ENCODE measurements at places on chromosomes 7 and 10. TPM values are rescaled to one million over a fixed set of nuclear protein-coding genes. Genes with fewer than 3 reads are reported as not detected.
A peak's percentile ranks its signal among the peaks of the same experiment; 100 is the strongest.

DNA sequence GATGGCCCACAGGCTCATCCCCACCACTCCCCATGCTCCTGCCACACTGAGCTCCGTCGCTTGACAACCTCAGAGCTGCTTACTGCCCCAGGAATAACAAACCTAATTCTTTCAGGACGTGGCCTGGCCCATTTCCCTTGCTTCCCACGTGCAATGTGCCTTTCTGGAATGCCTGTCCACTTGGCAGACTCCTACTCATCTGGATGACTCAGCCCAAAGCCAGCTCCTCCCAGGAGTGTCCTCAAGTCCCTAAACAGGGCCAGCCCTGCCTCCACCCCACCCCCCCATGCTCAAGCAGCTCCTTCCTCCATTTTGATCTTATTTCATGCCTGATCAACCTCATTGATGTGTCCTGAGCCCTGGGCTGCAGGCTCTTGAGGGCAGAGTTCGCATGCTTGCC is 164.9 kb upstream of the RNF32 start:
- ATAC-seq: no peak

GRCh38 chr7:4074994-4075393 is 607.1 kb upstream of the FOXK1 start:
- ATAC-seq: no peak

GRCh38 chr7:13414661-13415107 is 574.8 kb downstream of the ETV1 start:
- no peak for ATAC-seq

DNA sequence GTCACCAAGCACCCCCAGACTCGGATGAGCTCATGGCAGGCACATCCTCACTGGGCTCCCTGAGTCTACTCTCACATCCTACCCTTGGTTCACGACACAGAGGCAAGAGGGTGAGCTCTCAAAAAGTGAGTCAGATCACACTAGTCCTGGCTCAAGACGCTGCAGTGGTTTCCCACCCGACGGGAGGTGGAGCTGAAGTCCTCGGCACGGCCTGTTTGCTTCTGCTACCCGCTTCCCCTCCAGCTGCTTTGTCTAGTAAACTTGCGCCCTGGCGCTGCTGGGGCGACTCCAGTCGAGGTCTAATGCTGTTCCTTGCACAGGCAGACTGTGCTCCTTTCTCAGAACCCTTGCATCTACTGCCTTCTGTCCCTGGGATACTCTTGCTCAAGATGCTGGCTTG is 13.5 kb upstream of the SFMBT2 start:
- peak; percentile 88 for ATAC-seq

DNA sequence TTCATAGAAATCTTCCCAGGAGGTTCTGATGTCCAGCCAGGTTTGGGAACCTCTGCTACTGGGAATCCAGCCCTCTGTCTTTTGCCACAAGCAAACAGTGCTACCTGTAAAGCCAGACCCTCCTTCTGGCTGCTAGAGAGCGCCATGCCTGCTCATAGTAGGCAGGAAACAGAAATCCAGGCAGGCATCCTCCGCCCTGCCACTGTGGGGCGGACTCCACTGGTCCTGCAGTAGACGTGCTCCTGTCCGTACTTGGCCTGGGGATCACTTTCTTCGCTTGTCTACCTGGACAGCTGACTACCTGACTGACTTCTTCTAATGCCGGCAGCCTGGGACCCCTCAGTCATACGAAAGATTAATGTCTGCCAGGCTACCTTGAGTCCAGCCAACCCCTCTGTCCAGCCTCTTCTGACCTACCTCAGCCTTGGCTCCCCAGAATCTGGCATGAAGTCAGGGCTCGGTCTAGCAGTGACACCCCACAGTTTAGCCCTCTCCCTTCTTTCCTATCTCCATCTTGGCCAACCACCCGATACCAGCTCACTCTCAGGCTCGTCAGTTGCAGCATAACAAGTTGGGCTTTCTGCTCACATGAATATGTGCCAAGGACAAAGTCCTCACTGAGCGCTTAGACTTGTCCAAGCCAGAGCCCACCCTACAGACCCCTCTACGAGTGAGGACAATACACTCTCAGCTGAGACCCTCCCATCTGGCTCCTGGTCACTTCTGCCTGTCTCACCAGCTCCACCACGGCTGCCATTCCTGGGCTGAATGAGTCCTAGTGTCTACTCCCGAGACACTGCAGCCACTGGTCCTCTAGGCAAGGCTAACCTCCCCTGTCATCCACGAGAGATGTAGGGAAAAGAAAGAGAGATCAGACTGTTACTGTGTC is 43.9 kb upstream of the OPALIN start:
- no peak for ATAC-seq

- no peak for ATAC-seq
Measured at GRCh38 chr7:137402536-137403352, 59.2 kb upstream of the PTN start.

- no peak for ATAC-seq
Measured at GRCh38 chr10:109386101-109386500, 537.2 kb downstream of the XPNPEP1 start.

DNA sequence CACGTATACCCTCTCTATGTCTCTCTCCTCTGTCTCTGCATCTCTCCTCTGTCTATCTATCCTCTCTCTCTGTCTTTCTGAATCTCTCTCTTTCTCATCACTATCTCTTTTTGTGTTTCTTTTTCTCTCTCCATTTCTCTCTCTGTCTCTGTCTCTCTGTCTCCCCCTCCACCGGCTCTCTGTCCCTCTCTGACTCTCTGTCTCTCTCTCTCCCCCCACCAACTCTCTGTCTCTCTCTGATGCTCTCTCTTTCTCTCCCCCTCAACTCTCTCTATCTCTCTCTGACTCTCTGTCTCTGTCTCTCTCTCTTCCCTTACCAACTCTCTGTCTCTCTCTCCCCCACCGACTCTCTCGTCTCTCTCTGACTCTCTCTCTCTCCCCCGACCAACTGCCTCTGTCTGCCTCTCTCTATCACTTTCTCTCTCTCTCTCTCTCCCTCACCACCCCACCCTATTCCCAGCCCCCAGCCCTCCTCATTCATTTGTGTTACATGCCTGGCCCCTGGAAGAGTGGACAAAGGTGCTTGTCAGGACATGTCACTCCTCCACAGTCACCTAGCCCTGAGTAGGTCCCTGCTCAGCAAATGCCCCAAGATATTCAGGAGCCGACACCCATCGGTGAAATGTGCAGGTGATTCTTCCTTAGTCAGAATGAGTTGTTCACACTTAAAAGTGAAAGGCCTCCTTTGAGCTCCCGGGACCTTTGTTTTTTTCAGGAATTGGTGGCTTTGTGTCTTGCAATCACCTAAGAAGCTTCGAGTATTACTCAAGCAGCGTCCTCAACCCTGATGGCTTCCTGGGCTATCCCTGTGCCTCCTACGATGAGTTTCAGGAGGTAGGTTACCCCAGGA is 13.6 kb downstream of the PNLIPRP2 start:
- no peak for ATAC-seq

- no peak for ATAC-seq
Measured at GRCh38 chr7:101084865-101085161, 468 bp upstream of the TRIM56 start.

GRCh38 chr10:124172181-124172916 is 79.0 kb upstream of the CHST15 start:
- no peak for ATAC-seq

GRCh38 chr10:3066317-3067117 is 831 bp upstream of the PFKP start:
- no peak for ATAC-seq

- ATAC-seq: peak; percentile 69
Measured at GRCh38 chr7:43700059-43700501, 29.2 kb downstream of the COA1 start.

DNA sequence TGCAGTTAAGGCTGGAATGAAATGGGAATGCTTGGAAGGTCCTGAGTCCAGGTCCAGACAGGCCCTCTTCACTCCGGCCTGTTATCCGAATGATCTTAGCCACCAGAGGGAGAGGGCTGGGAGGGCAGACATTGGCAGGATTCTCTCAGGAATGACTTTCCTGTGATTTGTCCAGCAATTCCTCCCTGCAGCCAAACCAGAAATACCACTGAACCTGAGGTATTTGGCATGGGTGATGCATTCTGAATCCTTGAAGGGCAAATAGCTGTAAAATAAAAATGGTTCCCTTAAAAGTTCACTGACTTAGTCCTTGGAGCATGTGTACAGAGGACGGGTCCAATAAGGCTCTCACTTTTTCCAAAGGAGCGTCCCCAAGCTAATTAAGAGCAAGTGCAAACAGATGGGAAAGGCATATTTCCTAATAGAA is 77.5 kb upstream of the HABP2 start:
- ATAC-seq: no peak

DNA sequence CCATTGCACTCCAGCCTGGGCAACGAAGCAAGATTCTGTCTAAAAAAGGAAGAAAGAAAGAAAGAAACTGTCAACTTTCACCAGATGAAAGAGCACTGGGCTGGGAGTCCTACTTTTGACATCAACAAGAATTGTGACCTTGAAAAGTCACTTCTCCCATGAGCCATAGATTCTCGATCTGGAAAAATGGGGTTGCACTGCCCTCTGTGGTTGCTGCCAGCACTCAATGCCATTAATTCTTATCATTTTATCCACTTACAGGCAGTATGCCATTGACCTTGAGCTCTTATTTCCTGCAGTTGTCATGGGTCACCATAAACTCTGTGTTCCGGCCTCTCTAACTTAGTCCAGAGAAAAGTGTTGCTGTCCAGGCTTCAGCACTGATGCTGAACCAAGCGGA is 137.2 kb downstream of the NOC3L start:
- no peak for ATAC-seq

GRCh38 chr10:129233351-129234148 is 233.5 kb upstream of the MGMT start:
- no peak for ATAC-seq

- no peak for ATAC-seq
Measured at GRCh38 chr7:93378131-93378760, 146.1 kb downstream of the VPS50 start.

- ATAC-seq: no peak
Measured at GRCh38 chr7:151623766-151624165, 104.1 kb upstream of the RHEB start.

GRCh38 chr10:52729271-52730104 is 43.1 kb downstream of the MBL2 start:
- no peak for ATAC-seq

- ATAC-seq: no peak
Measured at GRCh38 chr7:125424721-125425120, 495.1 kb upstream of the POT1 start.

- no peak for ATAC-seq
Measured at GRCh38 chr10:105509517-105509916, 868.4 kb downstream of the SORCS3 start.

- ATAC-seq: peak; percentile 38
Measured at GRCh38 chr7:107917763-107918651, 27.0 kb downstream of the DLD start.

- no peak for ATAC-seq
Measured at GRCh38 chr7:73376671-73377412, 48.9 kb downstream of the FKBP6 start.

DNA sequence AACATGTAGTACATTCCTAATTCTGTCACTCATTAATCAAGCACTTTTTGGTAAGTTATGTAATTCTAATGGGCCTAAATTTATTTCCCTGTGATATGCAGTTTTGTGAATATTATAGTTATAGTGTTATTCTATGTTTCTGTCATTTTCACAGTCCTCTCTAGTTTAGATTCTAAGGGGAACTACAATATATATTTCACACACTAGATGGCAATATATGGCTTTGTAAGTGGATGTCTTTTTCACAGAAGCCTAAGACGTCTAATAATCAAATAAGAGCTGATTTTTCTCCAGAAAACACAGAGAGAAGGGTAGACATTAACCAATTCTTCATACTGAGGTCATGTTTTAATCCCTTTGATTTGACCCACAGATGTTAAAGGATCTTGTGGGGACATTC is 18.0 kb downstream of the RNLS start:
- no peak for ATAC-seq

DNA sequence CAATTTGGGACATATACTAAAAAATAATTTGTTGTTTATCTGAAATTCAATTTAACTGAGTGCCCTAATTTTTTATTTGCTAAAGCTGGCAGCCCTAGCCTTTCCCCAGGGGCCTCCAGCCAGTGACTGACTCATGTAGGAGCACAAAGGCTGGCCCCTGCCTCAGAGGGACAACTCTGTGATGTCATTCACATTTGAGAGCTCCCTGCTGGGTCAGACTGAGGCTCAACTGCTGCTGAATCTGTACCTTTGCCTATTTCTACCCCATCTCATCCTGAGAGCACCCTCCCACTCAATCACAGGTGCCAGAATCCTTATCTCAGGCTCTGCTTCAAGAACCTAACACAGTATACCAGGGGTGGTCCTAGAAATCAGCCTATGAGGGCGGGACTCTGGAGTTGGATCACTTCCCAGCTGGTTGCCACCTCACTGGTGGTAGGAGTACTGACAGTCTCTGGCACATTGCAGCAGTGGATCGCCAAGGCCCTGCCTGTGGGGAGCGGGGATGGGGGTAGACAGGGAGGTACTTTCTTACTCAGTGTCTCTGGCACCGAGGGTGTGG is 11.6 kb downstream of the GCK start:
- no peak for ATAC-seq

DNA sequence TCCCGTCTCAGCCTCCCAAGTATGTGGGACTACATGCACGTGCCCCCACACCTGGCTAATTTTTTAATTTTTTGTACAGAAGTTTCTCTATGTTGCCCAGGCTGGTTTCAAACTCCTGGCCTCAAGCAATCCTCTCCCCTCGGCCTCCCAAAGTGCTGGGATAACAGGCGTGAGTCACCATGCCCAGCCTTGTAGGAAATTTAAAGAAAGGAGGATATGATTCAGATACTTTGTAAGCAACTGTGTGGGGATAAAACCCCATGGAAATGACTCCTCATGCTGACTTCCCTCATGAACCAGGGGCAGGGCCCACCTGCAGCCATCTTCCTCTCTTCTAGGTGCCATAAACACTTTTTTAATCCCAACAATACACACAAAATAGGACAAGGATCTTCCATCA is 50.2 kb downstream of the APBB1IP start:
- peak; percentile 19 for ATAC-seq

GRCh38 chr10:79947787-79948424 is 999 bp downstream of the SFTPD start:
- ATAC-seq: no peak

DNA sequence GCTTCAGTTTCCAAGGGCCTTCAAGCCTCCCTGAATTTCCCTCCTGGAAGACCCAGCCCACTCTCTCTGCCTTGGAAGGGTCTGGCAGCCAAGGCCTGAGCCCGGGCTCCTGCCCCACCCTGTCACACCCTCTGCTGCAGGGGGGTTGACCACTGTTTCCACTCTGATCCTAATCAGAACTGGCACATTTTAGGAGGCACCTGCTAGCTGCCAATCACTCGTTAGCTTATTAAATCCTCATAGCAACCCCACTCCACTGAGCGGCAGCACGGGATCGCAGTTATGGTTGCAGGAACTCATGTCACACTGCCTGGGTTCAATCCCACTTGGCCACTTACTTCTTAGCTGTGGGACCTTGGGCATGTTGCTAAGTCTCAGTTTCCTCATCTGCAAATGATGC is 12.9 kb downstream of the HSPB1 start:
- ATAC-seq: no peak

- ATAC-seq: no peak
Measured at GRCh38 chr7:20598459-20599309, 16.8 kb upstream of the ABCB5 start.

Gene POLR2J2
- 25.9 TPM for total RNA-seq

Gene ZNF425
- 0.77 TPM for total RNA-seq

Gene RNLS
- 2.4 TPM for total RNA-seq

Gene AKR1C8
- total RNA-seq: 0.26 TPM

Gene TFPI2
- total RNA-seq: 0.86 TPM

Gene IPMK
- total RNA-seq: 26.4 TPM

Gene PDE1C
- not detected for total RNA-seq

Gene PTF1A
- not detected for total RNA-seq

Measured in activated T-helper 17 cell treated with anti-CD3 and anti-CD28 coated beads, Interleukin-2, amount 50 U/mL, for 72 hours (primary cell).